ELF-1 (cell line): ENCODE measurements at places on chromosomes 2 and 18.

DNA sequence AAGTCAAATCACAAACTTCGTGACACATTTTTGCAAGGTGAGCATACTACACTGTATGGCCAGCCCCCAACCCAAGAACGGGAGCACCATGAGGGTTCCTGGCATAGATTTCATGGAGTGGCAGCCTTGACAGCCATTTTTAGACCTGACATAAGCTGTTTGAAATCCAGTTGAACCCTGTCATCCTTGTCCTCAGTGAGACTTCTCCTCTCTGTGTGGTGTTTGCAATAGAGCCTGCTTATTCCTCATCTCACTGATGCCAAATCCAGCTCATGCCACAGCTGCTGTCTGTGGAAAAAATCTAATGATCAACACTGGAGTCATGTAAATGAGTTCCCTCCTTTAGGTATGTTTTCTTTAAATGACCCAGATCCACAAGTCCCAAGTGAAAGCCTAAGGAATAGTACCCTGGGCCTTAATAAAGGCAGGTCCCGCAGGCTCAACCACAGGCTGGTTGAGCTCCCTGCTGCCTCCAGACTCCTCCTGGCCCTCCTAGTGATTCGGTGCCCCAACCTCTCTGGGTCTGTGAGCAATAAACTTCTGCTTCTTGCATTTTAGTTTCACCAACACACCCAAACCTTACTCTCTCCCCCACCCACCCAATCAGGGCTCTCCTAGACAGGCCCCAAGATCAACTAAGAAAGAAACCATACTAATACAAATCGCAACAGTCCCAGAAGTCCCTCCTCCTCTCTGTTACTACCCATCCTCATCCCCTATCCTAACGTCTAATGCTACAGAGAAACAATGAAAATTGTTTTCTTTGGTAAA lies 8.4 kb upstream of the CREG2 start:
- DNase-seq, result no peak

- DNase-seq, result peak; percentile 87
Observed at GRCh38 chr2:46461011-46461674, 18.2 kb upstream of the TMEM247 start.

DNA sequence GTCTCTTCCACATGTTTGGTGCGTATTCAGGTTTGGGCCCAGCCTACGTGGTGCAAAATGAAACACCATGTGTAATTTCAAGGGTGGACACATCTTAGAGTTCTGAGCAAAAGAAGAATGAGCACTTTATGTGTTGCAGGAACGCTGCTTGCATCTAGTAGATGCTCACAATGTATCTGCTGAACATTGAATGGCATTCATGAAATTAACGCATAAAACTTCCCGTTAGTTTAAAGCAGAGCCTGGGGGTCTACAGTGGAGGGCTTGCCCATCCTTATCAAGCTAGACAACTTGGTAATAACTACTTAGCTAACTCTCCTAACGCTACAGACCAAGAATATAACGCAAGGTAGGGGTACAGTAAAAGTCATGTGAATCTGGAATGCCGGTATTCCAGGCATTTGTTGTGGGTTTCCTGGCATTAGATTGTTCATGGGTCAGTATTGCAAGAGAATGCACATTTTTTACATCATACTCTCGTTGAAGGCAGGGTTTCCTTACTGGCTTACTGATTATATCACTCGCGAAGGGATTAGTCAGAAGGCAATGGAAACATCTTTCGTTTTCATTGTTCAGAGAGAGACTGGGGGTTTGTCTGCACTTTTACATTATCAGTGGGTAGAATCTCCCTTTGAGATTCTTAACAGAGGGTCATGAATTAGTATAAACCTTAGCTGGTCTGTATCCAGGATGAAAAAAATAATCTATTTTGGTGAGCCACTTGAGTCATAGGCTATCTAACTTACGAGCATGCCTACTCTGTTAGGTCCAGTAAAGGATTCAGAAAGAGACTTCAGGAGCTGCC lies 229.5 kb upstream of the EPAS1 start:
- DNase-seq, result peak; percentile 8

DNA sequence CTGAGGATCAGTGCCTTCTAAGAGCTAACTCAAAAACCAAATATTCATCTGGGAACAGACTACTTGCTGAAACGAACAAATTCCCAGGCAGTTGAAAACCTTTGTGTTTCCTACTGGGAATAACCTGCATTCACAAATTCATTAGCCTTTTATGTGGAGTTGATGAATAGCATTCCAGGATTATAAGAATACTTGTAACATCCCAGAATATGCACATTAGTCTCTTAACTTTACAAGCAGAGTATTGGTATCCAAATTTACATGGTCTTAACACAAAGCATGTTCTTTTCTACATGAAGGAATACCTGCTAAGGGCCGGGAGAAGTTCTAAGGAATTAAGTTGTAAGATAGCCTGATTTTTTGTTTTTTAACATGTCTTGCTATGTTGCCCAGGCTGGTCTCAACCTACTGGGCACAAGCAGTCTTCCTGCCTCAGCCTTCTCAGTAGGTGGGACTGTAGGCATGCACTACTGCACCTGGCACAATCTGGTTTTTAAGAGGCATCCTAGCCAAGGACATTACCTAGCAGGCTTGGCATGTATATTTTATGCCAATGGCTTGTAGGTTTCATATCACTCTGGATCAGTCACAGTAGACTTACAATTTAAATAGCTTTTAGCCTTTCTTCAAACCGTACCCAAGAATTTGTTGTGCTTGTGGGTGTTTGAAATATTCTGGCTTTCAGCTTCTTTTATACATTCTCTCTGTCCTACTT lies 50.7 kb downstream of the MGAT5 start:
- no peak for DNase-seq
